ENCODE measurements at places on chromosomes 13 and 19. TPM values are rescaled to one million over a fixed set of nuclear protein-coding genes. Genes with fewer than 3 reads are reported as not detected.

DNA sequence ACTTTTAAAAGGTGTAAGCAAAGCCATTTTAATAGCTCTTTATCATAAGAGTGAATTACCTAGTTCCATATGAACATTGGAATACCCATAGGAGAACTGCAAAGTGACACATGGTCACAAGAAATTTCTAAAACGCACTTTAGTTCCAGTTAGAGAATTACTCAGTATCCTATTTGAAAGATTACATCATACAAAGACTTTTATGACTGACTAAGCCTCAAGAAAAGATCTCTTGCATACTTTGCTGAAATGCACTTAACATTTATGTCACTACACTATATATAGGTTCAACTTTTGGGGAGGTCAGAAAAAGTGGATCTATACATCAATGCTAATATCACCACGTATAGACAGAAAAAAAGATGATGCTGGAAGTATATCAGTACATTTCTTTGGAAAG is 7.1 kb downstream of the PCDH9 start:
- peak; percentile 32 for DNase-seq

DNA sequence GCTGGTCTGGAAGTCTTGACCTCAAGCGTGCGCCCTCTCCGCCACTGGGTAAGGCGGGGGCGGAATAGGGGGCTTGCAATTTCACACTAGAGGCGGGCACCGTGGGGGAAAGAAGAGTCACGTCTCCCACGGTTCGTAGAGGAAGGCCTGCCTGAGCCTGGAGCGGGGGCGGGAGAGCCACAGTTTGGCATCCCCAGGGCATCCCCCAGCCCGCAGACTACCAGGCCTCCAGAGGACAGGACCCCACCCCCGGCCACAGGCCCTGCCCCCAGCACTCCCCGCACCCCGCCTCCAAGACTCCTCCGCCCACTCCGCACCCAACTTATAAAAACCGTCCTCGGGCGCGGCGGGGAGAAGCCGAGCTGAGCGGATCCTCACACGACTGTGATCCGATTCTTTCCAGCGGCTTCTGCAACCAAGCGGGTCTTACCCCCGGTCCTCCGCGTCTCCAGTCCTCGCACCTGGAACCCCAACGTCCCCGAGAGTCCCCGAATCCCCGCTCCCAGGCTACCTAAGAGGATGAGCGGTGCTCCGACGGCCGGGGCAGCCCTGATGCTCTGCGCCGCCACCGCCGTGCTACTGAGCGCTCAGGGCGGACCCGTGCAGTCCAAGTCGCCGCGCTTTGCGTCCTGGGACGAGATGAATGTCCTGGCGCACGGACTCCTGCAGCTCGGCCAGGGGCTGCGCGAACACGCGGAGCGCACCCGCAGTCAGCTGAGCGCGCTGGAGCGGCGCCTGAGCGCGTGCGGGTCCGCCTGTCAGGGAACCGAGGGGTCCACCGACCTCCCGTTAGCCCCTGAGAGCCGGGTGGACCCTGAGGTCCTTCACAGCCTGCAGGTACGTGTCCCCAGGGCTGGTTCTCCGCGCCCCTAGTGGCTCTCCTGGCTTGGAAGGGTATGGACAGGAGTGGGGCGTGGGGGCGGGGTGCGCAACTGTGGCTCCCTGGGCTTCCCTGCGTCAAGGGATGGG is at the start of gene ANGPTL4:
Gene ANGPTL4 (plus strand): TSS at position 353 of the 969 bp plus-strand sequence. CDS start 167 bp downstream, at position 520.
- DNase-seq, result peak; percentile 85

- no peak for DNase-seq
Observed at GRCh38 chr13:110811008-110811720, 97.7 kb downstream of the ING1 start.

DNA sequence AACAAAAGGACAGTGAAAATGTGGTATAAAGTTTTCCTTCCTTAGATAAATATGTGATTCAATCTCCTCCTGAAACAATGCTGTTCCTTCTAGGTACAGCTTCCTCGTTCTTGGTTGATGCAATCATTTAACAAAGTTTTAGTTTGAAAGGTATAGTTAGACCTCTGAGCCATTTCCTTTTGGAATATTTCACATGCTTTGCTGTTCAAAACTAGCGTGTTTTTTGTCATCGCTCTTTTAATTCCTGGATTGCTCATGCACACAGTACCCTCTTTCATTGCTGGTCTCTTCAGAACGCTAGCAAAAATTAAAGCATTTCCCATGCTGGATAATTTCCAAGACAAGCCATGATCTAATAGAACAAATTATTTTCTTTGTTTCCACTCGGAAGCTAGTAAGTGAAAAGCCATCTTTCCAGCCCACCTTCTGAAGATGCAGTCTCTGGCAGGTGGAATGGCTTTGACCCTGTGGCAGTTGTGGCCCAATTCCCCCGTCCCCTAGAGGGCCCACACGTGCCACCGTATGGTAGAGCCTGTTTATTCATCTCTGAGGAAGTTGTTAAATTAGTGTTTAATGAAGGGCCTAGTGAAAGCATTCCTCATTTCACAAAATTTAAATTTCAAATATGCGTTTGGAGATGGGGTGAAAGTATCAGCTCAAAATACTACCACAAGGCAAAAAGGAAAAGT is 1040.6 kb upstream of the SLC10A2 start:
- no peak for DNase-seq

DNA sequence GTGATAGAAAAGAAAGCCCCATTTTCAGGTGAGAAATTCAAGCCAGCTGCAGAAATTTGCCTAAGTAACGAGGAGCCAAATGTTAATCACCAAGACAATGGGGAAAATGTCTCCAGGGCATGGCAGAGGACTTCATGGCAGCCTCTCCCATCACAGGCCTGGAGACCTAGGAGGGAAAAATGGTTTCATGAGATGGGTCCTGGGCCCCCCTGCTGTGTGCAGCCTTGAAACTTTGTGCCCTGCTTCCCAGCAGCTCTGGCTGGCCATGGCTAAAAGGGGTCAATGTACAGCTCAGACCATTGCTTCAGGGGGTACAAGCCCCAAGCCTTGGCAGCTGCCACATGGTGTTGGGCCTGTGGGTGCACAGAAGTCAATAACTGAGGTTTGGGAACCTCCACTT is 9.9 kb downstream of the N4BP2L1 start:
- no peak for DNase-seq

- no peak for DNase-seq
Observed at GRCh38 chr13:103324641-103325040, 258.4 kb upstream of the SLC10A2 start.

- DNase-seq, result peak; percentile 7
Observed at GRCh38 chr13:33183431-33184111, 102.0 kb downstream of the STARD13 start.

The APOC4 gene
- polyA plus RNA-seq, result not detected

The KCNJ14 gene
- 0.91 TPM for polyA plus RNA-seq

The FAM216B gene
- 0.41 TPM for polyA plus RNA-seq

The TYROBP gene
- 19.1 TPM for polyA plus RNA-seq

The IL17D gene
- polyA plus RNA-seq, result 55.8 TPM

The CEACAM16 gene
- polyA plus RNA-seq, result 0.58 TPM

Data from muscle of leg (tissue), 16 donors.